ENCODE measurements at places on chromosomes 1 and 21. TPM values are rescaled to one million over a fixed set of nuclear protein-coding genes. Genes with fewer than 3 reads are reported as not detected.

The ALPL gene
- total RNA-seq = not detected

- H3K27me3 ChIP-seq = no peaks in the 10 kb centered on the region
- peaks cover 32% of the 10 kb centered on the region for H3K4me1 ChIP-seq
- peak overlapping the region; percentile 76 for H3K27ac ChIP-seq
- peak; percentile 82 for DNase-seq
These were observed 14.5 kb upstream of the ERRFI1 start for GRCh38 chr1:8040586-8040985.

DNA sequence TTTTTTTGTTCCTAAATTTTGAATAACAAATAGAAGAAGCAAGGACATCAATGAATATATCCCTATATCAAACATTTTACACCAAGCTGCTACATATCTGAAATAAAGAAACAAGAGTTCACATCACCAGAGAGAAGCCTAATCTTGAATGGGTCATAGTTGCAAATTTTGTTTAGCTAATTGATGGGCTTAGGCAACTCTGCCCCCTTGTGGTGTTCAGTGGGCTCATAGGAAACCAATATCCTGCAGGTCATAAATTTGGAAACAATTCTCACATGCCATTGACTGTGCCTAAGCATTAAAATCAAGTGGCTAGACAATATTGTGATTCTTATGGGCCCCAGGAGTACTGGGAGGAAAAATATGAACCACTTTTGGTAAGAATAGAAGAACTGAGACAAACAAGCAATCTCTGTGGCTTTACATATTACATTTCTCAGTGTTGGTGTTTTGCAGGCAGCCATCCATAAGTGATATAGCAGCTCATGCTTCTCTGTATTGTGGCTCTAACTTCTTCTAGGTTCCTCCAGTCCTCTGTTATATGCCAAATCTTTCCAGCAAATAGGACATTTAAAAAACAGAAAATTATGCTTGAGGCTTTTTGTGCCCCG is 1262.8 kb upstream of the PRMT6 start:
- H3K4me3 ChIP-seq = no peak overlapping the region
- no peak for DNase-seq
- H3K36me3 ChIP-seq = no peaks in the 10 kb centered on the region

The NBPF6 gene
- total RNA-seq = 0.94 TPM

DNA sequence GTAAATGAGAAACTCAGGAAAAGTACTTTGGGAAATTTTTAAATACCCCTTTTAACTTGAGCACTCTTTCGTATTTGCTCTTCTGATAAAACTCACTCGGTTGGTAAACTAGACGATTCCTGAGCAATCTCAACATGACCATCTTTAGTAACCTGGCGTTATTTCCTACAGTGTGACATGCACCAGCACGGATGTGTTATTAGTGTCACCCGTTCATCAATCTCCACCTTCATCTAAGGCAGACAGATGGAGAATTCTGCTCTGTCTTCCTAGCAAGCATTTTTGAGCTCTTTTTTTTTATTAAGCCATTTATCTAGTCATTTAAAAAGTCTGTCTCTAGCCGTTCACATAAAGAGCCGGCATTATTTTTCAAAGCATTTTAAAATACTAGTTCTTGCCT is 155.2 kb downstream of the DISP1 start:
- no peak overlapping the region for H3K27ac ChIP-seq
- no peaks in the 10 kb centered on the region for H3K36me3 ChIP-seq
- H3K4me1 ChIP-seq = no peaks in the 10 kb centered on the region
- no peaks in the 10 kb centered on the region for H3K27me3 ChIP-seq
- no peak overlapping the region for H3K4me3 ChIP-seq

The CCDC185 gene
- not detected for total RNA-seq

The GIPC2 gene
- 0.30 TPM for total RNA-seq

DNA sequence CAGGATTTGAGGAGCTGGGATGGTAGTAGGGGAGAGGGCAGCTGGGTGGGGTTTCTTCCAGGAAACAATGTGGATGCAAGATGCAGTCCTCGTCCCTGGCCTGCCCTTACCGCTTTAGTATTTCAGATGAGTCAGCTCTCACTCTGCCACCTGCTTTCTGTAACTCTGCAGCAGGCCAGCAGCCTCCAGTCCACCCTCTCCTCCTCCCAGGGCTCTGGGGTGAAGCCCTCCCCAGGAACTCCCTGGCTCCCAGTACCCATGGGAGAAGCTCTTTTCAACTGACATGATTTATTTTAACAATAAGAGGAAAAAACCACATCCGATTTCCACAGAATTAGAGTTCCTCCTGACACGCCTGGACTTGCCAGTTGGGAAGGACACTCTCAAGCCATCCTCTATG is 39.0 kb upstream of the IL20 start:
- H3K4me1 ChIP-seq = no peaks in the 10 kb centered on the region
- no peaks in the 10 kb centered on the region for H3K27me3 ChIP-seq
- no peak overlapping the region for H3K27ac ChIP-seq
- no peak for DNase-seq
- no peaks in the 10 kb centered on the region for H3K36me3 ChIP-seq

The TMEM240 gene
- total RNA-seq = 8.3 TPM

GRCh38 chr1:3146458-3146857 is 77.5 kb downstream of the PRDM16 start:
- H3K4me3 ChIP-seq = no peak overlapping the region
- H3K36me3 ChIP-seq = no peaks in the 10 kb centered on the region
- no peak overlapping the region for H3K27ac ChIP-seq
- DNase-seq = no peak
- peaks cover 93% of the 10 kb centered on the region for H3K27me3 ChIP-seq
- H3K4me1 ChIP-seq = no peaks in the 10 kb centered on the region

DNA sequence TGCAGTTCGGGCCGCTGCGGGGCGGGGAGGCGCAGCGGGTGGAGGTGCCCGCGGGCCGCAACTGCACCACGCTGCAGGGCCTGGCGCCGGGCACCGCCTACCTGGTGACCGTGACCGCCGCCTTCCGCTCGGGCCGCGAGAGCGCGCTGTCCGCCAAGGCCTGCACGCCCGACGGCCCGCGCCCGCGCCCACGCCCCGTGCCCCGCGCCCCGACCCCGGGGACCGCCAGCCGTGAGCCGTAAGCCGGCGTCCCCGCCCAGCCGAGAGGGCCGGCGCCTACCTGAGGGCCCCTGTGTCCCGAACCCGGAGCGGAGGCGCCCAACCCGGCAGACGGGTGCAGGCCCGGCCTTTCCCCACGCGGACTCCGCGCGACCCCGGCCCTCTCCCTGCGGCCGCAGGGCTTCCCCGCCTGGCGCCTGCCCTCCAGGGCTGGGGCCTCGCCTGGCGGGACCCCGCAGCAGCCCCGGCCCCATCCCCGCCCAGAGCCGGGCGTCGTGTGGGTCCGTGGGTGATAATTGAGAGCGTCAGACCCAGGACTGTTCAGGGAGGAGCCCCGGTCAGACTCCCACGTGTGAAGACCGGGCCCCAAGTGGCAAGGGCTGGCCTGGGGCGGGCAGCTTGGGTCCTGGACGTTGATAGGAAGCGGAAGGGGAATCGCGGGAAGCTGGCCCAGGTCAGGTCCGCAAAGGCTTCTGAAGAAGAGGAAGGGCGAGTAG is 4.2 kb downstream of the VWA1 start:
- H3K4me1 ChIP-seq = peaks cover 14% of the 10 kb centered on the region
- no peak overlapping the region for H3K4me3 ChIP-seq
- H3K36me3 ChIP-seq = no peaks in the 10 kb centered on the region
- DNase-seq = no peak
- H3K27me3 ChIP-seq = no peaks in the 10 kb centered on the region

- H3K27ac ChIP-seq = no peak overlapping the region
- peaks cover 74% of the 10 kb centered on the region for H3K27me3 ChIP-seq
- no peaks in the 10 kb centered on the region for H3K4me1 ChIP-seq
- DNase-seq = no peak
These were observed 132.7 kb upstream of the ARHGEF16 start for GRCh38 chr1:3321559-3322449.

The DDAH1 gene
- 31.9 TPM for total RNA-seq

GRCh38 chr1:198726455-198726854 is 87.6 kb downstream of the PTPRC start:
- H3K27me3 ChIP-seq = no peaks in the 10 kb centered on the region
- H3K4me1 ChIP-seq = no peaks in the 10 kb centered on the region
- no peak for DNase-seq
- no peak overlapping the region for H3K27ac ChIP-seq
